Thoracic aorta (tissue), 2 donors: ENCODE measurements at places on chromosomes 11 and 22. TPM values are rescaled to one million over a fixed set of nuclear protein-coding genes. Genes with fewer than 3 reads are reported as not detected.

CFAP300 gene
- total RNA-seq, result 4.5 TPM

LINC01488 gene
- not detected for total RNA-seq

DNA sequence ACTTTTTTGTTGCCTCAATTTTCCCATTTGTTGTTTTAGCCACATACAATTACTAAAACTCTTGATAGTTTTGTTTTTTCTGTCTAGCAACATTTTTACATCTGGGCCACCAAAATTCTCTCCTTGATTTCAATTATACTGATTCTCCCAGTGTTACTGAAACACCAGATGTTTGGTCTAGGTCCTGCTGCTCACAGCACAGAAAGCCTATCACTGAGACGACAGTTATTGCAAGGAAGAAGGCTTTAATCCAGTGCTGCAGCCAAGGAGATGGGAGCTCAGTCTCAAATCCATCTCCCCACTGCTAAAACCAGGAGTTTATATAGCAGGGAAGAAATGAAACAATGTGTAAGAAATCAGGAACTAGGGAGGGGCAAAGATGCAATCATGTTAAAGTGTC is 837.7 kb upstream of the CNTN5 start:
- no peak for DNase-seq

- no peak for DNase-seq
Observed at GRCh38 chr11:76090174-76090573, 116.1 kb downstream of the WNT11 start.

- DNase-seq, result no peak
Observed at GRCh38 chr11:43833657-43834073, 47.0 kb upstream of the ALKBH3 start.
